ENCODE measurements at places on chromosomes 5 and 9.
A peak's percentile ranks its signal among the peaks of the same experiment; 100 is the strongest.

- no peak for DNase-seq
Measured at GRCh38 chr9:83027153-83027891, 35.6 kb downstream of the RASEF start.

DNA sequence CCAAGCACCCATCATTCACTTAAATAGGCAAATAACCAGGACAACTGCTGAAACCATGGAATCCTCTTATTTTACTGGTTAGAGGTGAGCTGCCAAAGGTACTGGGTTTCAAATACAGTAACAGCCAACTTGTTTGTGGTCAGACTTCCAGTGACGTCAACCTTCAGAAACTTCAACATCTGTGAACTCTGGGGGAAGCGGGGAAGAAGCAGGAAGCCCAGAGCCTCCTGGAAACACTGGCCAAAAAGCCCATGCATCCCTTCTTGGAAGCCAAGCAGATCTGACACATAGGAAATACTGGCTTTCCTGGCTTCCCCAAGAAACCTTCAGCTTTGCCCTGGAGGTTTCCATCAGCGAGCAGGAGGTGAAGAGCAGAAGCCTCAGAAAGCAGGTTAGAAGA, 4.9 kb upstream of the FRRS1L start:
- no peak for DNase-seq

- no peak for DNase-seq
Measured at GRCh38 chr5:61866930-61867329, 439.1 kb upstream of the KIF2A start.

DNA sequence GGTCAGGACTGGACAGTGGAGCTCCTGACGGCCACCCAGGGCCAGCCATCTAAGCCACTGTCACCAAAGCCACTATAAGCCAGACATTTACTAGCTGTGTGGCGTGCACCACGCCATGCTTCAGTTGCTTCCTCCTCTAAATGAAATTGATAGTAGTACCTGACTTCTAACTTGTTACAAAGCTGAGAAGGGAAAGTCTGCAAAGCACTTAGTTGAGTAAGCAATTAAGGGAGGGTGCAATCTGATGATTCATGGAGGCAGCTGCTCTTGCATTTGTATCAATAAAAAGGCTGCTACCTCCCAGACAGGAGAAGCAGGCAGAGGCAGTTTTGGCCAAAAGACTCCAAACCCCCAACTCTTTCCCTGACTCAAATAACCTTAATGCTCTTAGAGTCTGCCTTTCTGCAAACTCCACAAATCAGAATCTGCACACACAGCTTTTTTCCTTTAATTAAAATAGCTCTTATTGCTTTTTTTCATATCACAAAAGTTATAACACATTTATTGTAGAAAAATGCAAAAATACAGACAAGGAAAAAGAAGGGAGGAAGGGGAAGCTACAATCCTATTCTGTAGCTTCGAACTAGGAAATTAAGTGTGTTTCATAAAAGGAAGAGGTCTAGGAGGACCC, 19.3 kb upstream of the RAPGEF1 start:
- peak; percentile 21 for DNase-seq

DNA sequence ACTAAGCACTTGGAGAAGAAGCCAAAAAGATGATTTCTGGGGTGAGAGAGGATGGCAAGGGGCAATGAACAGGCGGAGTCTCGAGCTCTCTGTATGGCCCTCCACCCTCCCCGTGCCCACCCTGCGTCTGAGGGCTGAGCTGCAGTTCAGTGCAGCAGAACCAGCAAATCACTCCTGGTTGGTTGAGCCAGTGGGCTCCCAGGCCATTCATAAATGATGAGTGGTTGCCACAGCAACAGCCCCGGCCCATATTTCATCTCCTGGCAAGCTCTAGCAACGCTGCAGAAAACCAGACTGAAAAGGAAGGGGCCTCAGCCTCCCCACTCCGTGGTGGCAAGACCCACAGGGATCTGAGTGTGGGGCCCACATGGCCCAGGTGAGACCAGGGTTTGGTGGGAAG, 93.8 kb upstream of the PPP1R26 start:
- no peak for DNase-seq

DNA sequence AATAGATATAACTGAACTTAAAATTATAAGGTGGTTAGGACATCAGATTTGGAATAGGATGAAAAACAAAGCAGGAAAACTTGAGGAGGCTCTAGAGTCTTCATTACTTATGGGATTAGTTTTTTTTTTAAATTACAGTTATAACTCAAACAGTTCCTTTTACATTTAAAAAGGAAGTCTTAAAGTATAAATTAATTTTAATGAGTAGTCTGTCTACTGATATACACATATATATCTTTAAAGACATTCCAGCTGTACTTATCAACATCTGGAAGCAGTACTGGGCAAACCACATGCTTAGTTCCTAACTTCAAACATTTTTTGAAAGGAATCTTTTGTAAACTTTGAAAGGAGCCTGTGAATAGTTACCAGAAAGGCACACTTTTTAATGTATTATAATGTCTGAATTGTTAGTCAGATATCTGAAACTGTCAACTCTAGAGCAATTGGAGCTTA, 6.0 kb downstream of the ACTBL2 start:
- no peak for DNase-seq

- DNase-seq, result no peak
Measured at GRCh38 chr5:9348401-9348996, 197.4 kb downstream of the SEMA5A start.

GRCh38 chr9:93130861-93131481, 3.1 kb downstream of the NINJ1 start:
- DNase-seq, result no peak

DNA sequence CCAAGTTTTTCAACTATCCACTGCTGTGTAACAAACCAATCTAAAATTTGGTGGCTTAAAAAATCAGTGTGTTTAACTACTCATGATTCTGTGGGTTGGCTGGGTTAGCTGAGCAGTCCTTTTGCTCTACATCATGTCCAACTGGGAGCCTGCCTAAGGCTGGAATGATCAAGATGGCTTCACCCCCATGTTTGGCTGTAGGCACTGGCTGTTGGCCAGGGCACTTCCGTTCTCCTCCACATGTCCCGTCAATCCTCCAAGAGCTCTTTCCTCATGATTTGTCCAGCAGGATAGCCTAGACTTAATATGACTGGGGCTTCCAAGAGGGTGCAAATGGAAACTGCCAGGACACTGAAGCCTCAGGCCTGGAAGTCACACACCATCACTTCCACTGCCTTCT, 17.0 kb upstream of the TSSK1B start:
- no peak for DNase-seq

Data from NCI-H187 treated with DMSO at 0.1 percent for 48 hours (cell line).